Fibroblast of skin of left biceps (primary cell): ENCODE measurements at places on chromosomes 6 and 20.

DNA sequence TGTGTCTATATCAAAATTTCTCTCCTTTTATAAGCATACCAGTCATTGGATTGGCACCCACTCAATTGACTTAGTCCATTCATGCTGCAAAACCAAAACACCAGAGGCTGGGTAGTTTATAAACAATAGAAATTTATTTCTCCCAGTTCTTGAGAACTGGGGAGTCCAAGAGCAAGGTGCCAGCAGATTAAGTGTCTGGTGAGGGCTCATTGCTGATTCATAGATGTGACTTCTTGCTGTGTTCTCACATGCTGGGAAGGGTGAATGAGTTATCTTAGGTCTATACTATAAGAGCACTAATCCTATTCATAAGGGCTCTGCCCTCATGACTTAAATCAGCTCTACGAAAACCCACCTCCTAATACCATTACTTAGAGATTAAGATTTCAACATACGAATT lies 501.4 kb downstream of the EPM2A start:
- DNase-seq, result no peak

- DNase-seq, result no peak
These were observed 1.8 kb downstream of the ECHDC1 start for GRCh38 chr6:127341471-127342202.

- no peak for DNase-seq
These were observed 16.0 kb downstream of the PDE10A start for GRCh38 chr6:165647041-165647440.

DNA sequence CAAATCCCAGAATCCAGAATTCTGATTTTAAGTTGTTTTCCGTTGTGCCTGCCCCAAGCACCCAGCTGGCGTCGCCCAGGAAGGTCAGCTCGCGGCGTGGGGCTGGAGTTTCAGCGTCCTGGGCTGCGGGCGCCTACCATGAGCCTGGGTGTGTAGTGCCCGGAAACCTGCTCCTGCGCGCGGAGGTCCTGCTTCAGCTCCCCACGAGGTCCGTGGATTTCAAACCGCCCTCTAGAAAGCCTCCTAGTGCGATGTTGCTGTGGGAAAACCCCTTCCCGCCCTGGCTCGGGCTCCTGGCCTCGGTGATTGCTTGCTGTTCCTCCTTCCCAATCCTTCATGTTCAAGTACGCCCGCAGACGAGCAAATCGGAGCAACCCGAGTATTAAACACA lies 51.3 kb upstream of the NRN1 start:
- no peak for DNase-seq

DNA sequence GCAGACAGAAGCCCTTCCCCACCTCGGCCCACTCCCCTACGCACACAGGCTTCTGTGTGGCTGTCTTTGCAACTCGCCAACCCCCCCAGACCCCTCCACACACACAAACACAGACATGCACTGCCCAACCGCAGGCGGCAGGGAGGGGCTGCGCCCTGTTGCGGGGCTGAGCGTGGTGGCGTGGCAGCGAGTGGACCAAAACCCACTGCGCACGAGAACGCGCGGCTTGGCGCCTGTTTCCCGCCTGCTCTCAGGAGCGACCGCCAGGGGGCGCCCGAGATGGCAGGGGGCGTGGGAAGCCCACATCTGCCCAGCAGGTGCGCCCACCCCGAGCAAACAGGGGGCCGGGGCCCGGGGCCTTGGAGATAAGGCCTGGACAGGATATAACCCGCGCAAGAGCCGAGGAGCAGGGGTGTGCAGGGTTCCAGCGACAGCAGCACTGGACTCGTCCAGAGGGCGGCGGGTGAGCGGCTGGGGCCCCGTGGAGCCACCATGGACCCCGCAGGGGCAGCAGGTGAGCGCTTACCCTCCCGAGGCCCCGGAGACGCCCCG lies at the start of gene RBPJL:
TSS of gene RBPJL (plus strand) at position 410 of the 552 bp plus-strand sequence. CDS start at position 493, 83 bp downstream.
- no peak for DNase-seq

- DNase-seq, result no peak
These were observed 27.3 kb downstream of the COL21A1 start for GRCh38 chr6:56220078-56220477.

DNA sequence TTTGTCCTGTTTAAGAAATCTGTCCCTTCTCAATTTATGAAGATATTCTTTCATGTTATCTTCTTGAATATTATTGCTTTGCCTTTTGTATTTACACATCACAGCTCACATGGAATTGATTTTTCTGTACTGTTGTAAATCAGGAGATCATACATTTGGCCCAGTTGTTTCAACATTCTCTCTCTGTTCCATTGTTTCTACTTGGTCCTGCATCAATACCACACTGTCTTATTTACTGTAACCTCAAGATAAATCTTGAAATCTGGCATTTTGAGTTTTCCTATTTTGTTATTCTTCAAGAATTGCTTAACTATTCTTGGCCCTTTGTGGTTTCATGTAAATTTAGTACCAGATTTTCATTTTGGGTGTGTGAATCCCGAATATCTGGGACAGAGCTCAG lies 121.7 kb upstream of the CCN2 start:
- no peak for DNase-seq

GRCh38 chr6:71383476-71383875 lies 94.9 kb downstream of the OGFRL1 start:
- DNase-seq, result no peak

DNA sequence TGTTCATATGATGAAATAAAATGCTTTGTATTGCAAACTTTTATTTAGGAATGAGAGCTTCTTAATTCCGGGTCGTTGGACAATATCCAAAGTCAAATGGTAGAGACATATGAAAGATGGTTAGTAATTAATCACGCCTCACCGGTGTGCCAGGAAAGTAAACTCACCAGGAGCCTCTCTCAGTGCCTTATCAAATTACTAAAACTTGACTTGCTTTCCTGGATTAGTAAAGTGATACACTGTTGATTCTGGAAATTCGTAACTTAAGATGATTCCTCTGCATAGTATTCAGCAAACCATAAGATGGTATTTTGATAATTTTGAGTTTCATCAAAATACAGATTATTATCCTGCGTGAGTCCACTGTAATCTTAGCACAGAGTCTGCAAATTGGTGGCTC lies 115.2 kb downstream of the PAX1 start:
- no peak for DNase-seq

DNA sequence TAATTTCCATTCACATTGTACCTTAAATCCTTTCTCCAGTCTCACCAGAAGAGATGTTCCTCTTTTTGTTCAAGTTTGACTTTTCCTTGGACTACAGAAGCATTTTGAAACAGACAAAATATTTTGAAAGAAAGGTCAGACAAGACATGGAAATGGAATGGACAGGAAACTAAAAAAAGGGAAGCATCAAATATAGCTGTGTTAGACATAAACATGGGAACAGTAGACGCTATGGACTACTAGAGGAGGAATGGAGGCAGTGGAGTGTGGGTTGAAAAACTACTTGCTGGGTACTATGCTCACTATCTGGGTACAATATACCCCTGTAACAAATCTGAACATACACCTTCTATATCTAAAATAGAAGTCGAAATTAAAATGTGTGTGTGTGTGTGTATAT lies 4.1 kb upstream of the FAM135A start:
- no peak for DNase-seq

DNA sequence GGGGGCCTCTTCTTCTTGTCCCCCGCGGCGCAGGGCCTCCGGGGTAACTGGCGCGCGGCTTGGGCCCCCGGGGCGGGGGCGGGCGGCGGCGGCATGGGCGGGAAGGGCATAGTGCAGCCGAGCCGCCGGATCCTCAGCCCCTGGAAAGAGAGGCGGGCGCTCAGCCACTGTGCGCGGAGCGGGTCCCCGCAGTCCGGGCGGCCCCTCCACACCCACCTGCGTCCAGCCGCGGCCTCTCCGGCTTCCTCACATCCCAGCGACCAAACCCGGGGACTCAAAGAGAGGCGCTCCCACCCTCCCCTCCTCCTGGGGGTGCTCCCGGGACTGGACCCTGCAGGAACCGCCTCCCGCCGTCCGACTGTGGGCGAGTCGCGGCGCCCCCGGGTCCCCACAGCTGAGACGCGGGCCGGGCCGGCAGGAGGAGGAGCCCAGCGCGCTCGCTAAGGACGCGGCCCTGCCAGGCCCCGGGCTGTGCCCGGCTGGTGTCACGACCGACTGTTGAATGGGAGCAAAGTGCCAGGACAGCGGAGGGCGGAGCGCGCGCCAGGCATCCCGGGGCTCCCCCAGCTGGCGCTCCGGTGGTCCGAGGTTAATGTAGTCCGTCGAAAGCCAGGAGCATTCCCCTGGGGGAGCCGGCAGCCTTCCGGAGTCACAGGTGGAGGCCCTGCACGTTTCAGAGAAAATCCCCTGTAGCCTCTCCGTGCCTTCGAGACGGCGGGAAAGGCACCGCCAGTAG lies at the start of gene PRR18:
TSS of gene PRR18 (minus strand) at position 360 of the 736 bp plus-strand sequence. CDS start at position 110, 250 bp downstream.
- no peak for DNase-seq

DNA sequence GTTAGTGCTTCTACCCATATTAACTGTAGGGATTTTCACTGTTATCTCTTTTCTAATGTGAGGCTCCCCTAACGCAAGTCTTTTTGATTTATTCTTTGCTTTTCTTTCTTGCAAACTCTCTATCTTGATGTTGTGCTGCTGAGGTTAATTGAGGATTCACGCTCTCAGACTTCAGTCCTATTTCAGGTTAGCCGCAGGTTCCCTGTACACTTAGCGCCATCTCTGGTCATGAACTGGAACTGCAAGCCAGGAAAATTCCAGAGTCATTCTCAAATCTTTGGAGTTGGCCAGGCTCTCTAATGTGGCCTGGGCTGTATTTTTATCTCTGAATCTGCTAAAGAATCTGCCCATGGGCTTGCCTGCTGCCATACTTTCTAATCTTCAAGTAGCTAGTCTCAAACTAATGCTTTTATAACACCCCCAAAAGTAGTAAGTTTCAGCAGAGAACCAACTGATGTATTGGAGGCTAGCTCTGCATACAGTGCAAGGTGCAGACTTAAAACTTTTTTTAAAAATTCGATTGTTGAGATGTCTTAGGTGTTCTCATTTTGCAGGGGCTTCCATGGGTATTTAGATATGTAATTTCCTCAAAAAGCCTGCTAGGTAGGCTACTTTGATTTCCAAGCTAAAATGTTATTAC lies 91.1 kb upstream of the OPRM1 start:
- no peak for DNase-seq

DNA sequence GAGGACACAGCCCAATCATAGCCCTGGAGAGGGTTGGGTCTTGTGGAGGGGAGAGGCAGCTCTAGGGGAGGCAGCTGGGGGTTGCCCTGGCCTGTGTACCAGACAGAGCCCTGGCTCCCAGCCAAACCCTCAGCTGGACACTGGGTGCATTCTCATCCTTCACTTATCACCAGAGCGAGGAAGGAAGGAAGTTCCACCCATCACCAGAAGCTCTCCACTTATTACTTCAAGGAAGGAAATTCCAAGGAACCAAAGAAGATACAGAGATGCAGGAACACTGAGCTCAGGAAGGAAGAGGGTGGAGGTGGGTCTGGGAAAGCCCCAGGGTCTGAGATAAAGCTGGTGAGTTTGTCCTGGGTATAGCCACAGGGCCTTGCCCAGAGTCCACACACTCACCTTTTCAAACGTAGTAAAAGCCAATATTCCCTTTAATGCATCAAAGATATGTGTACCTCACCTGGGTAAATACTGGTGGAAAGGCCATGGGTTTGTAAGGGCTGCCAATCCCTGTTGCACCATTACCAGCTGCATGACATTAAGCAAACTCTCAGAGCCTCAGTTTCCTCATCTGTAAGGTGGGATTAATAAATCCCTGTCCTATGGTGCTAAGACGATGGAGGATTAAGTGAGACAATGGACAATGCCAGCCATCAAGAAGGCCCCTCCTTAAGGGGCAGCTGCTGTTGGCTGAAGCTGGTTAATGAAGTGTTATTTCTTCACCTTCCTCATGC lies 109.7 kb upstream of the NAA20 start:
- DNase-seq, result no peak

DNA sequence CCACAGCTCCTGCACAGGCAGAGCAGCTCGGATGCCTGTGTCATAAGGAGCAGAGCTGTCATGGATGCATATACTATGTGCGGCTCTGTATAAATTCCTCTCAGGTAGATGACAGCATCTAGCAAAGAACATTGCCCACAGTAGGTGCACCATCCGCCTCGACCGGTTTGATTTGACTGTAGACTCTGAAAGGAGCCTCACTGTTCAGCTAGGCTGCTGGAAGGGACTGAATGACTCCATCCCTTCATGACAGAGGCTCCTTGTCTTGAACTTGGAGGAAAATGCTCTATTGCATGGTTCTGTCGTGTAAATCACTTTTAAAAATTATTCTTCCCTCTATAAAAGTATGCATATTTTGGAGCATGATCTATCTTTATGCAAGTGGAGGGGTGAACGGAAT lies 128.8 kb upstream of the QKI start:
- DNase-seq, result no peak

DNA sequence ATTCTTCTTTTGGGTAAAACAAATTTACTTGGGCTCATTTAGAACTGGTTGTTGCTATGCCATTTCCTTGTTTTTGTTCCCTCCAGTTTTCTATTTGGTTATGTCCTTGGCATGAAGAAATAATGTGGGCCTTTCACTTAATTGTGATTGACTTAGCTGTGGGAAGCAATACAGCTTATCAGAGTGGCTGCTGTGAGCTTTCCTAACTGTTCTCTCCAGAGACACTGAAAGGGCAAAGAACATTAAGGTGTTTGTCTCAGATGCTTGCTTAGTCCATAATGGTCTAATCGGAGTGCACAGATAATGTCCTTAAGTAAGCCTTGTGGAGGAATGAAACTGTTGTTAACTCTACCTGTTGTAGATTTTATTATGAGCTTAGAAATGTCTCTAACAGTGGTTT lies 56.6 kb downstream of the SH3BGRL2 start:
- no peak for DNase-seq
